ENCODE measurements at places on chromosomes 1 and 21.

DNA sequence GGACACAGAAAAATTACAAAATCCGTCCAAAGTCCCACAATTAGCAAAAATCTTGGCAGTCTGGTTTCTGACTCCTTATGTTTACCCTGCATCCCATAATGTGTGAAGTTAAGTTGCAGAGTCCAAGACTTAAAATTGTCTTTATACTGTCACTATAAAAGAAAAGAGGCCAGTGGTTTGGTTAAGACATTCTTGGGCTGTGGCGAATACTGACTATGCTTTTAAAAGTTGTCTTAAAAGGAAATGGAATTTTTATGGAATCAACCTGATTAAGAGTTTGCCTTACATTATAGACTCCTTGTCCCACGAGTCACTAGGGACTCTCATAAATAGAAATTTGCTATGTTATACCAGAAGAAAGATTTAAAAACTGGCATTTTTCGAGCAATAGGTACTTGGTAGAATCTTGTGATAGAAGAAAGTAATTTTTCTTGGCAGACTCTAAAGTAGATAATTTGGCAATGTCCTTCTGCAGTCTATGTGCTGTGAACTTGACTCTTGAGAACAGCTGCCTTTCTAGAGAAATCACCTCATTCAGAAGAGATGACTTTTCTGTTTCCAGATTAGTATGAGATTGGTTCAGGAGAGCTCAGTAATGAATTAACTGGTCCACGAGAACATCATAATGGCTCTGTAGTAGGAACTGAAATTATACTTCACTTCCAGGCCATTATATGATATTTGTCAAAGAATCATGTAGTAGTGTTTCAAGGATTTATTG is 31.8 kb downstream of the NTNG1 start:
- no peak for DNase-seq

DNA sequence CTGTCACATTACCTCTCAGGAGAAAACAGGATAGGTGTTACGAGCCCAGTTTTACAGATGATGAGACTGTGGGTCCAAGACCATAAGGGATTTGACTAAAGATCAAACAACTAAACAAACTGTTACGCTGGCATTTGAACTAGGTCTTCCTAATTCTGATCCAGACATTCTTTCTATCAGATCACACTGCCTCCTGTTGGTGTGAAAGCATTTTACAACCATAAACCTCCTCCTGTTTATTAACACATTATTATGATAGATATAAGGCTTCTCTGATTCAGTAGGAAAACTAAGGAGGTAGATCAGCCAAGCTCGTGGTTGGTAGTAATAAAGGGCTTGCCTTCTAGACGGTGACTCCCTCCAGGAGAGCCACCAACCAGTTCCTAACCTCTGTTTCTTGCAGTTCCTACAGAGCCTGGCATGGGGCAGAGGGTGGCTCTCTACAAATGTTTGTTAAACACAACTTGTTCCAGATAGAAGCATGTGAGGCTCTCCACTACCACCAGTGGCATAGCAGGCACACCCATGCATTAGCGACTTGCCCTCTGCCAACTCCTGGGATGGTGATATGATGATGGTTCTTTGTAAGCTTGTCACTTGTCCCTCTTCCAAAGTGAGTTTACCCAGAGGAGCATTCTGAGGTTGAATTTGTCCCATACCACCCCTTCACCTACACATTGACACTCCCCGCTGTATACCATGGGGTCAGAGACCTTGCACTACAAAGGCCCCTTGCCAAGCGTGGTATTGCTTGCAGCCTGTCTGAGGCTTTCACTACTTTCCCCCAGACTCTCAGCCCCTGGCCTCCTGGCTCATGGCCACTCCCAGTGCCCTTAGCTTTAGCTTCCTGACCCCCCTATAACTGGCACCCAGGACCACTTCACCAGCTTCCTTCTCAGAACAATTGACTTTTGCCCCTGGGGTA is 96.4 kb upstream of the HOOK1 start:
- no peak for DNase-seq

- DNase-seq: no peak
Measured at GRCh38 chr1:182389619-182390047, 2.0 kb downstream of the GLUL start.

GRCh38 chr1:113538225-113538624 is 147.9 kb downstream of the MAGI3 start:
- DNase-seq: no peak

DNA sequence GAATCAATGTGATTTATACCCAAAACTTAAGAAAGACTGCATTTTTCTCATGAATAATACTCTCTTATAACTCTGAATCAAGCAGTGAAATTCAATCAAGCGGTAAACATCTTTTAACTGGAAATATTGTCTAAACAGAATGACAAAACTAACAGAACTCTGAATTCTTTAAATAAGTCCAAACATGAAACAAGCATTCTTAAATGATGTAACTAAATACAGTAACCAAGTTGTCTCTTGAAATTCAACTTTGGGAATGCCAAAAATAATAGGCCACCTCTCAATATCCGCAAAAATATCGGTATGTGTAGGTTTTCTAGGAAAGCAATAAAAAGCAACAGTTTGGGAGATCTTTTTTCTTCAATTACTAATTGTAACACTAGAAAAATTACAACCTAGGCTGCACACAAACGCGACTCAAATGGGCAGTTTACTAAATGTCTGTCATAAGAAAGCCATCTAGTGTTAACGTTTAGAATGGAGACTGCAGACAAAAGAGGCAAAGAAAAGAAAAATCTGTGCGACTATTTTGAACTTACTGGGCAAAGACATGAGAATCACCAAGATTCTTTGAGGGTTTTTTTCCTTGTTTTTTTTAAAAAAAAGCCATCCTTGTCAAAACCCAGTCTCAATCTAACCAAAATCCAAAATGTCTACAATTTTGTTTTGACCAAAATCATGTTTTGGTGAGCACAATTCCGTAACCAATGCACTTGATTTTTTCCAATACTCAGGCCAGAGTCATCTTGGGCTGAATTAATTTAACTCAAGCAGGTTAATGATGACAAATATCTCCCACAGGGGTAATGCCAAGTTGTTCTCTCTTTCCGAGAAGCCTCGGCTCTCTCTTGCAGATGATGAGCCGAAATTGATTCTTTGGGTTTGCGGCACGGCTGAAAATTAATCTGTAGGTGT is 1.3 kb downstream of the SIPA1L2 start:
- DNase-seq: no peak

DNA sequence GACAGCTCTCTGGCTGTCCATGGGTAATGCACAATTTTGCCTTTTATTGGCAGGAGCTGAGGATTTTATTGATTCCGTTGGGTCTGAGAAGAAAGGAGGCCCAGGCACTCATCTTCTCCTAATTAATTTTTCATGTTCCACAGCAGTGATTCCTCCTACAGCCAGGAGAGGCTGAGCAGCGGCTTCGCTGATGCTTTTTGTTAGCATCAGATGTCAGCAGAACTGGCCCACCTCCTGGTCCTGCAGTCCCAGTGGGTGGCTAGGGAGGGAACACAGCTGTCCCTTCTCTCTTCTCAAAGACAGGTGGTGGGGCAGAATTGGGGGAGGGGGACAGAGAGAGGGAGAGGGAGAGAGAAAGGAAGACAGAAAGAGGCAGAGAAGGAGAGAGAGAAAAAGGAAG is 5.7 kb downstream of the MT1HL1 start:
- DNase-seq: no peak

- no peak for DNase-seq
Measured at GRCh38 chr1:3381901-3382300, 72.6 kb upstream of the ARHGEF16 start.

GRCh38 chr1:17930635-17931034 is 175.5 kb downstream of the ACTL8 start:
- DNase-seq: no peak

DNA sequence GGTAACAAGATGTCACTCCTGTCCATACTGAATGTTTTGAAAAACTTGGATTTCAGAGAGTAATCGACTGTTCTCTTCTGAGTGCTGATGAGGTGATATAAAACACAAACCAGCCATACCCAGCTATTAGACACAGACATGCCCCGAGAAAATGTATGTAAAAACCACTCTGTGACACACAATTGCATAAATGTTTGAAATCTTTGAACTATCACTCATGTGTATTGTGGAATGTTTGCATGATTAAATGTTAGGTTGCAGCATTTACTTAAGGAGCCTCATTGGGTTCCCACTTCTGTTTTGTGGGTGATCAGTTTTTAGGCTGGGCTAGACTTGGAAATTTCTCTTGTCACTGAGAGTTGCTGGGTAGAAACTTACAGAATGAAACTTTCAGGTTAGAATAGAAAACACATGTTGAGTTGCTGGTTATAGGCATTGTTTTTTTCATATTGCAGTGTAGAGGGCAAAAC is 270.4 kb upstream of the B3GALT2 start:
- DNase-seq: no peak

DNA sequence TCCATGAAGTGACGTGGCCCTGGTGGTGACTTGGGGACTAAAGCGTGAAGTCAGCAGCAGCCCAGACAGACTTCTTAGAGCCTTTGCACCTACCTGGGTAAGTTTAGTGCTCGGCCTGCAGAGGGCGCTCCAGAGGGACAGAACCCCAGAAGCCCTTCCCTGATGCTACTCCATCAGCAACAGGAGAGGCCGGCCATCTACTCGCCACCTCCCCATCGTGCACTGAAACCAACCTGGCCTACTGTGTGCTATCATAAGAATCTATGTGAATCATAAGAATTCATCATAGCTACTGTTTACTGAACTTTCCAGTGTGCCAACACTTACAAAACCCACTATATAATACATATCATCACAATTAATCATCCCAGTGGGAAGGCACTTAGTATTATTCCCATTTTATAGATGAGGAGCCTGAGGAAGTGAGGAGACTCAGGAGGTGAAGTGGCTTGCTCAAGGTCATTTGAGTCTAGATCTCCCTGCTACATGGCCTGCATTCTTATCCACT is 7.9 kb upstream of the EDN2 start:
- DNase-seq: no peak

GRCh38 chr1:90313778-90314177 is 318.9 kb downstream of the ZNF326 start:
- no peak for DNase-seq

Measured in stimulated activated naive CD4-positive, alpha-beta T cell (primary cell).